ENCODE measurements at places on chromosomes 3 and 15.

GRCh38 chr15:66388576-66388975, 1.9 kb downstream of the MAP2K1 start:
- no peak for DNase-seq

DNA sequence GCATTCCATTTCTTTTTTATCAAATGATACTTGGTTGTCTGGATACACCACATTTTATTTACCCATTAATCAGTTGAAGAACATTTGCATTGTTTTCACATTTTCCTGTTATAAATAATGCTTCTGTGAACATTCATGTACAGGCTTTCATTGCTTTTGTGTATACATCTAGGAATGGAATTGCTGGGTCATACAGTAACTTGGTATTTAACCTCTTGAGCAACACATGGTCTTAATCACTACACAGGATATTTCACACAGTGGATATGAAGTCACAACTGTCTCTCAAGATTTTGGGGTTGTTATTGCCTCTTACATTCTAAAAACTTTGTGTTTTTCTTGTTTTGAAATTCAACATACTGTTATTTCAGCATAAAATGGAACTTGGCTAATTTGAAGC, 48.2 kb downstream of the C3orf85 start:
- DNase-seq, result no peak

DNA sequence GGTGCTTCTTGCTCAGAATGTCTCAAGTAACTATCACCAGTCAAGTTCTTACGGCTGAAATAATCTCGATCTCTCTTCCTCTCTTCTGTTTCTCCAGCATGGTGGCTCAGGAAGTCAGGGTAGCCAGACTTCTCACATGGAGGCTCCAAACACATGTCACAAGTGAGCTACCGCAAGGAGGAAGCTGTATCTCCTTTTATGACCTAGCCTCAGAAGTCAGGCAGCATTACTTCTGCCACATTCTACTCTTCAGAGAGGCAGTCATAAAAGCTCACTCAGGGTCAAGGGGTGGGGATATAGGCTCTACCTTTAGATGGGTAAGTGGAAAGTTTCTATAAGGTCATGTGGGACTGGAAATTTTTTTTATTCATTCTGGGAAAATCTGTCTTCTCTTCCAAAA, 86.6 kb upstream of the NEO1 start:
- DNase-seq, result no peak

- no peak for DNase-seq
Observed at GRCh38 chr3:77052051-77052501, 12.2 kb downstream of the ROBO2 start.

GRCh38 chr3:55315396-55315795, 171.7 kb downstream of the WNT5A start:
- no peak for DNase-seq

- DNase-seq, result no peak
Observed at GRCh38 chr3:29758434-29759322, 477.8 kb downstream of the RBMS3 start.

GRCh38 chr3:46913644-46914043, 36.1 kb downstream of the PTH1R start:
- no peak for DNase-seq

GRCh38 chr3:42778644-42779043, 5.6 kb upstream of the CCDC13 start:
- DNase-seq, result no peak

DNA sequence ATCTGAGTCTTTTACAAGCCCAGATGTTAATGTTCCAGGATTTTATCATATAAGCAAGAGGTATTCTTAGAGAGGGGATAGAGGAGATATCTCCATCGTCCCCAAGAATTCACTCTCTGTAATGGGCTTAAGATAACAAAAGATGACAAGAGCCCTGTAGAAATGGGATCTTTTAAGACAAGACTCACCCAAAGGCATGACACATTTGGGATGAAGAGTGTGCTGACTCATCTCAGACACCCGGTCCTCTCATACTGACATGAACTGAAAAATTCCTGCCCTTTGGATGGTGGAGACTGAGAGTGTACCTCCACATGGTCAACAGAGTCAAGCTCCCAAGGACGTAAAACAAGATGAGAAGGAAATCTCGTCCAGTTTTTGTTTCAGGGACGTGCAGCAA, 11.0 kb downstream of the LEKR1 start:
- DNase-seq, result no peak

GRCh38 chr3:66472313-66473134, 28.3 kb downstream of the LRIG1 start:
- DNase-seq, result no peak

GRCh38 chr3:188470508-188471130, 316.7 kb downstream of the LPP start:
- no peak for DNase-seq

DNA sequence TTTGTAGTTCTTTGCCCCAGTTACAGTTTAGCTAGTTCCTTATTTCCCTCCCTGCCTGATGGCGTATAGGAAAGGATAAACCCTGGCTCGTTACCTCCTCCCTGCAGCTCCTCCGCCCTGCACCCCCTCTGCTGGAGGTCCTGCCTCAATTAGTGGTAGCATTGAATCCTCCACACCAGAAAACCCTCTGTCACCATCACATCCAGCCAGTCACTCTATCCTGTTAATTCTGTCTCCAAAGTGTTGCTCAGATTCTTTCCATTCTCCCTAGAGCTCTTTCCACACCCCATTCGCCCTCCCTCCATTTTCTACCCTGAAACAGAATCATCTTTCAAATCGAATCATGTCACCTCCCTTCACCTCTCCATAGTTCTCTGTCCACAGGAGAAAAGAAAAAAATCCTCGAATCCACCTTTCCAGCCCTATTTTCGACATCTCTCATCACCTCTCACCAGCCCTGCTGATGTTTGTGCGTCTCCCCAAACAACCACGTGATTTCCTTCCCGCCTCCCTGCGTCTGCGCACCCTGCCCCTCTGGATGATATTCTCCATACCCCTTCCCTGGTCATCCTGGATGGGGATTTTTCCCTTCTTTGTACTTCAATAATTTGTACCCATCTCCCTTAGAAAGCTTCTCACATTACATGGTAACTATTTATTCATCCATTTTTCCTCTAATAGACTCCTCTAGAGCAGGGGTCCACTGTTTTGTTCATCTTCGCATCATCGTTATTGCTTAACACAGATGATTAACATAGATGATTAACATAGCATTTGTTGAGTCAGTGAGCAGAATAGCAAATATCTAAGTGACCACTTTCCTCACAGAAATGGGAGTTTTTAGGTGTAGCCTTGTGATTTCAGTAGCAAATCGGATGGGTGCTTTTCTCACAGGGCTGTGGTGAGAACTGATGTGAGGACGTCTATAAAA, 37.1 kb downstream of the MAP3K13 start:
- DNase-seq, result no peak

GRCh38 chr15:80526556-80527340, 122.6 kb downstream of the ARNT2 start:
- no peak for DNase-seq

GRCh38 chr15:72198356-72199204, 993 bp upstream of the GRAMD2A start:
- DNase-seq, result no peak

- DNase-seq, result no peak
Observed at GRCh38 chr3:115553796-115554486, 69.4 kb upstream of the GAP43 start.

GRCh38 chr3:15241341-15241740, 35.3 kb downstream of the CAPN7 start:
- DNase-seq, result peak; percentile 33

- DNase-seq, result no peak
Observed at GRCh38 chr3:32596909-32597369, 26.3 kb upstream of the DYNC1LI1 start.

GRCh38 chr3:124336067-124336656, 344.2 kb upstream of the ROPN1 start:
- no peak for DNase-seq

DNA sequence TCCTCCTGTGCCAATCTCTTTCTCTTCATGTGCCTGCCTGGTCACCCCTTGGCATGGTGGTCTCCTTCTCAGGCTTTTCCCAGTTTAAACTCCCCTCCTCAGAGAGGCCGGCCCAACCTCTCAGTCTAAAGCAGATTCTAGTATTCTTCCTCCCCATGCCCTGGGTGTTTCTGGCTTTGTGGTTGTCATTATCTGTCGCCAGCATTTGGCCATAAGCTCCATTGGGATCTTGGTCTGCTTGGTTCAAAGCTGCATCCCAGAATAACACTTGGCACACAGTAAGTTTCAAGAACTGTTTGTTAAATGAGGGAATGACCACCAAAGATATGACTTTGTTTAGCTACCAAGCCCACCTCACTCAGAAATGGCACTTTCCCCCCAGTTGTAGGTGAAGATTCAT, 11.2 kb upstream of the RAD18 start:
- no peak for DNase-seq

DNA sequence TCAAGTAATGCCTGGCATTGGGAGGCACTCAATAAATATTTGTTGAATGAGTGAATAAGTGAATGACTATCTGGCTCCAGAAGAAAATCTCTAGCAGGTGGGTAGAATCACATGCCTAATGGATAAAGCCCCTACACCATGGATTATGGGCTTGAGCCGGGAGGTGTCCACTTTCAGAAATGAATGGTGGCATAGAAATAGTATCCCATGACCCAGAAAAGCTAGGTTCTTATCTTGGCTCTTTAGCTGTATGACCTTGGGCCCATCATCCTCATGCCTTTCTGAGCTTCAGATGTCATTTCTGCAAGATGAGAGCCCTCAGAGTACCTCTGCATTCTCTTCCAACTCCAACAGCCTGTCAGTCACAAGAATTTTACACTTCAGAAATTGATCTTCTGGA, 37.3 kb upstream of the TNIK start:
- DNase-seq, result no peak

GRCh38 chr3:20680990-20681628, 495.1 kb upstream of the SGO1 start:
- DNase-seq, result no peak
